ENCODE measurements at places on chromosomes 11 and 22. TPM values are rescaled to one million over a fixed set of nuclear protein-coding genes. Genes with fewer than 3 reads are reported as not detected.

Gene MAPK11
- total RNA-seq = 11.7 TPM

Gene MPZL3
- total RNA-seq = 3.8 TPM

Gene EFCAB6
- 1.3 TPM for total RNA-seq

Gene OR10D3
- total RNA-seq = not detected

Gene PGM2L1
- 1.8 TPM for total RNA-seq

Gene APOBEC3B
- 0.54 TPM for total RNA-seq

Gene SCGB1D2
- not detected for total RNA-seq

Gene KDM4E
- total RNA-seq = not detected

Gene SCT
- not detected for total RNA-seq

Gene GAL3ST1
- total RNA-seq = 0.32 TPM

Gene OR8D1
- not detected for total RNA-seq

Gene LMO2
- 10.9 TPM for total RNA-seq

Gene KLHL35
- 0.75 TPM for total RNA-seq

Gene SMIM35
- total RNA-seq = not detected

Gene EXPH5
- total RNA-seq = 0.46 TPM
